ENCODE measurements at places on chromosomes 16 and 17. TPM values are rescaled to one million over a fixed set of nuclear protein-coding genes. Genes with fewer than 3 reads are reported as not detected.

DNA sequence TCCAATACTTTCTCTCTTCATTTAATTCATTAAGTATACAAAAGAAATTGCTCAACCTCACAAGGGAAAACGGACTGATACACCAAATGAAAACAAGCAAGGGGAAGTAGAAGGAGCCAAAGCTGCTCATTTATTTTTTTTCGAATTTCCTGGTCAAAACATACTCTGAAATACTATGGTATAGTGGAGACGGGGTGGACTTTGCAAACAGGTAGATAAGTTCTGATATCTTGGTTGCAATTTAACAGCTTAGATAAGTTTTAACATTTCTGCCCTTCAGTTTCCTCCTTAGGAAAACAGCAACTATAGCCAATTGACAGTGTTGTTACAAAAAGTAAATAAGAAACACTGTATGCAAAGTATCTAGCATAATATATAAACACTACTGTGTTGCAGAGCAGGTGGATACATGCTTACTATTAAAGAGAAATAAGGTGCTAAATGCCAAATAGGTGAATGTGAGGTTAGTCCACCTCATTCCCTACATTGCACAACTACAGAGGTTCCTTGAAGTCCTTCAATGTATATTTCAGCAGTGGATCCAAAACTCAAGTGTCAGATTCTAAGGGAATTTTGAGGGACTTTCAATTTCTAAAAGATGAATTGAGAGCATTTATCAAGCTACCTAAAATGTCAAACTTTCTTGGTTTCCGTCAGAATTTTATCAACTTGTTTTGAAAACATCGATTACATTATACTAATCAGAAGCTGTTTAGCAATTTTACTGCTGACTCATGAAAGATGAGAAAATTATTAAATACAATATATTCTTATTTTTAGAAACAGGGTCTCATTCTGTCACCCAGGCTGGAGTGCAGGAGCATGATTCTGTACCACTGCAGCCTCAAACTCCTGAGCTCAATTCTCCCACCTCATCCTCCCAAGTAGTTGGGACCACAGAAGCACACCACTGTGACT lies 11.0 kb downstream of the CCDC47 start:
- peaks cover 31% of the 10 kb centered on the region for H3K36me3 ChIP-seq
- H3K4me1 ChIP-seq, result peaks cover 7% of the 10 kb centered on the region
- no peaks in the 10 kb centered on the region for H3K27me3 ChIP-seq
- DNase-seq, result no peak

DNA sequence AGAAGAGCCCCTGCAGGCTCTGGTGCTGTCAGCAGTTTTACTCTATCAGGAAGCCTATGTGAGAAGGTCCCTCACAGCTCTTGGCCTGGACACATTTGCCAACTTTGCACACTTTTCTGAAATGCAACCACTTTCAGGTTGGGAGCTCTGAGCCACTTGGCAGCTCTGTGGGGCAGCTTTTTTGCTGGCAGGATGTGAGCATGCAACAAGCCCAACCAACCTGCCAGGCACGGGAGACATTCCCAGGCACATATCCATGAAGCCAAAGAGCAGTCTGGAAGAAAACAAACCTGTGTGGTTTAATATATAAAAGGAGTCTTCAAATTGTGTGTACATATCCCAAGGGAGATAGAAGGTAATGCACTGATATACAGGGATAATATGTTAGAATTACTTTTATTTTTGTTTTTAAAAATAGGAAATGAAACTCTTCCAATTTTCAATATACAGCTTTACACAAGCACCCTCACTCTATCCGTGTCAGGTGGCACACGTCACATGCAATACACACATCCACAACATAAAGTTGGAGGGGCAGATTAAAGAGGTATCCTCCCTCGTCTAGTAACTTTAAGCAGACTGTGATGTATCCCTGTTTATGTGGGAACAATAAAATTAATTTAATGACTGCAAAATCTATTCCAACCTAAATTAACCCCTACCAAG lies 57.4 kb upstream of the COX10 start:
- peaks cover 7% of the 10 kb centered on the region for H3K27me3 ChIP-seq
- no peak overlapping the region for H3K4me3 ChIP-seq
- H3K36me3 ChIP-seq, result no peaks in the 10 kb centered on the region
- H3K4me1 ChIP-seq, result no peaks in the 10 kb centered on the region
- no peak overlapping the region for H3K27ac ChIP-seq

GRCh38 chr17:4332296-4332970 lies 34.0 kb downstream of the UBE2G1 start:
- H3K4me3 ChIP-seq, result no peak overlapping the region
- no peaks in the 10 kb centered on the region for H3K27me3 ChIP-seq
- H3K4me1 ChIP-seq, result peaks cover 20% of the 10 kb centered on the region
- DNase-seq, result no peak
- H3K36me3 ChIP-seq, result peaks cover 7% of the 10 kb centered on the region

- DNase-seq, result no peak
- peaks cover 15% of the 10 kb centered on the region for H3K4me1 ChIP-seq
- no peak overlapping the region for H3K27ac ChIP-seq
- no peaks in the 10 kb centered on the region for H3K36me3 ChIP-seq
Measured at GRCh38 chr17:7346761-7347614, 5.0 kb upstream of the KCTD11 start.

DNA sequence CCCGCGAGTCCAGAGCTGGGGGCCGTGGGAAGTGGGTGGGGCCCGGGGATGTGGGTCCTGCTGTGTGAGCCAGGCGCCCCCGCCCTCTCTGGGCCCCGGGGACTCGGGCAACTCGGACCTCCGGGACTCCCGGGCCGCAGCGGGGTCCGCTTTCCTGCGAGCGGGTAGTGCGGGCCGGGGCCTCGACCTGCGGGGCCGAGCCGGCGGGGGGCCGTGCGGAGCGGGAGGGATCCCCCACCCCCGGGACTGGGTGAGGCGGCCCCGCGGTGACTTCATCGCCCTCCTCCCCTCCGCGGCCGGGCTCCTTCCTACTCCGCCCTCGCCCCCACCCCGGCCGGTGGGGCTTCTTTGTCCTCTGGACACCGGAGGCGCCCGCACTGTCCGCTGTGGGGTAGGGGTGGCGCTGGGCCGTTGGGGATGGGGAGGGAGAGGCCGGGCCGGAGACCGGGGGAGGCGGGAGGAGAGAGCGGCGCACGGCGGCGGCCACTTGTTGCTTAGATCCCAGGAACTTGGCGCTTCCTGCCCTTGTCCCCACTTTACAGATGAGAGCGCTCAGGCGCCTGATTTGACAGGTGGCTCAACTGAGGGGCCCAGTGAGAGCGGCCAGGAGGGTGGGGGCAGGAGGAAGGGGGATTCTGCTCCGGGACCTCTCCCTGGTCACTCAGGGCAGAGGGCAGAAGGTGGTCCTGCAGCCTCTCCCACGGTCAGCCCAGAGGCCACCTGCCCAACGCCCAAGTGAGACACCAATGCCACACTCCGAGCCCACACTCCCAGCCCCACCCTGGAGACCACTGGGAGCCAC lies 874 bp downstream of the CMTM3 start:
- no peaks in the 10 kb centered on the region for H3K36me3 ChIP-seq
- H3K27ac ChIP-seq, result no peak overlapping the region
- H3K4me3 ChIP-seq, result peak overlapping the region; percentile 66
- DNase-seq, result peak; percentile 48

The KRT27 gene
- not detected for total RNA-seq

The SDR42E1 gene
- total RNA-seq, result 0.02 TPM

The KRT28 gene
- total RNA-seq, result not detected
